ENCODE measurements at places on chromosomes 4 and X.

GRCh38 chr4:99968330-99968729, 18.3 kb upstream of the H2AZ1 start:
- peaks cover 16% of the 10 kb centered on the region for H3K4me1 ChIP-seq
- no peak for DNase-seq
- no peak overlapping the region for H3K4me3 ChIP-seq
- no peaks in the 10 kb centered on the region for H3K36me3 ChIP-seq

- H3K27me3 ChIP-seq: no peaks in the 10 kb centered on the region
- DNase-seq: no peak
- no peaks in the 10 kb centered on the region for H3K36me3 ChIP-seq
- no peak overlapping the region for H3K4me3 ChIP-seq
- H3K4me1 ChIP-seq: no peaks in the 10 kb centered on the region
These were observed 205.4 kb downstream of the SPATA18 start for GRCh38 chr4:52256522-52256921.

GRCh38 chrX:6187256-6187655, 41.4 kb downstream of the NLGN4X start:
- no peaks in the 10 kb centered on the region for H3K4me1 ChIP-seq
- no peak for DNase-seq
- H3K36me3 ChIP-seq: no peaks in the 10 kb centered on the region
- H3K4me3 ChIP-seq: no peak overlapping the region

GRCh38 chr4:88409206-88409605, 30.6 kb downstream of the HERC6 start:
- no peak overlapping the region for H3K27ac ChIP-seq
- H3K4me1 ChIP-seq: peaks cover 9% of the 10 kb centered on the region
- peaks cover 14% of the 10 kb centered on the region for H3K36me3 ChIP-seq
- H3K4me3 ChIP-seq: no peak overlapping the region
- no peaks in the 10 kb centered on the region for H3K27me3 ChIP-seq

- no peak overlapping the region for H3K27ac ChIP-seq
- no peak for DNase-seq
- H3K36me3 ChIP-seq: no peaks in the 10 kb centered on the region
- no peaks in the 10 kb centered on the region for H3K27me3 ChIP-seq
- no peak overlapping the region for H3K4me3 ChIP-seq
- no peaks in the 10 kb centered on the region for H3K4me1 ChIP-seq
These were observed 453.1 kb upstream of the KLHL4 start for GRCh38 chrX:87064502-87064901.

- no peak for DNase-seq
- H3K36me3 ChIP-seq: no peaks in the 10 kb centered on the region
- H3K27me3 ChIP-seq: no peaks in the 10 kb centered on the region
These were observed 28.8 kb downstream of the COL4A5 start for GRCh38 chrX:108468486-108468885.

- H3K27me3 ChIP-seq: peaks cover 2% of the 10 kb centered on the region
- no peaks in the 10 kb centered on the region for H3K36me3 ChIP-seq
- no peak overlapping the region for H3K27ac ChIP-seq
These were observed 44.3 kb downstream of the IGFBP7 start for GRCh38 chr4:57065730-57066482.

DNA sequence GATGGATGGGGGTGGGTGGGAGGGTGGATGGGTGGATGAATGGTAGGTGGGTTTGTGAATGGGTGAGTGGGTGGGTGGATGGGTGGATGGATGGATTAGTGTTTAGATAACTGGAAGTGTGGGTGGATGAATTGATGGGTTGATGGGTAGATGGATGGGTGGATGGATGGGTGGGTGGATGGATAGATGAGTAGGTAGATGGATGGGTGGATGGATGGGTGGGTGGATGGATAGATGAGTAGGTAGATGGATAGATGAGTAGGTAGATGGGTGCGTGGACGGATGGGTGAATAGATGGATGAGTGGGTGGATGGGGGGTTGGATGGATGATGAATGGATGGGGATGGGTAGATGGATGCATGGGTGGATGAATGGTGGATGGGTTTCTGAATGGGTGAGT, 20.3 kb upstream of the ASMTL start:
- no peak overlapping the region for H3K27ac ChIP-seq
- no peaks in the 10 kb centered on the region for H3K27me3 ChIP-seq
- no peak for DNase-seq
- no peak overlapping the region for H3K4me3 ChIP-seq
- H3K4me1 ChIP-seq: peaks cover 66% of the 10 kb centered on the region

GRCh38 chrX:139049465-139049864, 337.9 kb upstream of the FGF13 start:
- no peak overlapping the region for H3K4me3 ChIP-seq
- H3K27ac ChIP-seq: no peak overlapping the region
- no peak for DNase-seq
